ENCODE measurements at places on chromosomes 11 and 22. TPM values are rescaled to one million over a fixed set of nuclear protein-coding genes. Genes with fewer than 3 reads are reported as not detected.

GRCh38 chr11:47932544-47932943, 47.8 kb upstream of the PTPRJ start:
- no peaks in the 10 kb centered on the region for H3K36me3 ChIP-seq
- no peaks in the 10 kb centered on the region for H3K4me1 ChIP-seq
- H3K4me3 ChIP-seq = no peak overlapping the region
- H3K27ac ChIP-seq = no peak overlapping the region
- no peak for DNase-seq

GRCh38 chr11:61707574-61707973, 27.4 kb downstream of the DAGLA start:
- H3K4me3 ChIP-seq = no peak overlapping the region
- no peaks in the 10 kb centered on the region for H3K36me3 ChIP-seq
- H3K4me1 ChIP-seq = no peaks in the 10 kb centered on the region
- no peak for DNase-seq
- no peaks in the 10 kb centered on the region for H3K27me3 ChIP-seq
- H3K27ac ChIP-seq = no peak overlapping the region

- DNase-seq = no peak
- H3K36me3 ChIP-seq = no peaks in the 10 kb centered on the region
- H3K4me1 ChIP-seq = no peaks in the 10 kb centered on the region
- no peak overlapping the region for H3K27ac ChIP-seq
- H3K27me3 ChIP-seq = peaks cover 10% of the 10 kb centered on the region
Observed at GRCh38 chr11:134916421-134917213, 504.6 kb upstream of the B3GAT1 start.

DNA sequence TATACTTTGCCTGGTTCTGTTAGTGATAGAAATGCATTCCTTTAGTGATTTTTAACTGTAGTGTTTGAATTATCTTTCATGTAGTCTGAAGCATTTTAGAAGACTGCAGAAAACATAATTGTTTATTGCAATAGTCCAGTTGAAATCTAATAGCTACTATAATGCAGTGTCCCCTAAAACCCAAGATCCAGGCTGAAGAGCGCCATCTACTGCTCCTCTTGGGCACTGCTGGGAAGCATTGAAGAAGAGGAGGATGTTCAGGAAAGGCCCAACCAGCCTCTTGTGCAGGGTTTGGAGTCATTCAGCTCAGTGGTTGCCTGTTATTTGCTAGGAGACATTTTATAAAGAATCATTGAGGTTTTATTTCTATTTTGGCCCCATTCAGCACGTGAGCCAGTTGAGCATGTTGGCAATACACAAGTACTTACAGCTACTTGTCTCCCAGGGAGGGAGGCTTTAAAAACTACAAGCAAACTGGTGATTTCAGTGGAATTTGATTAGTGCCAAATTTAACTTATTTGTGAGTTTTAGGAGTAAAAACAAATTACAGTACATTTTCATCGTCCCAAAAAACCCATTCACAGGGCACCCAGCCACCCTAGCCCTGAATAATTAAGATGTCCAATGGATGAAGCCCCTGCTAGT, 74.9 kb upstream of the HORMAD2 start:
- H3K36me3 ChIP-seq = no peaks in the 10 kb centered on the region
- peak; percentile 75 for DNase-seq
- H3K4me3 ChIP-seq = no peak overlapping the region
- H3K4me1 ChIP-seq = no peaks in the 10 kb centered on the region
- no peak overlapping the region for H3K27ac ChIP-seq

DNA sequence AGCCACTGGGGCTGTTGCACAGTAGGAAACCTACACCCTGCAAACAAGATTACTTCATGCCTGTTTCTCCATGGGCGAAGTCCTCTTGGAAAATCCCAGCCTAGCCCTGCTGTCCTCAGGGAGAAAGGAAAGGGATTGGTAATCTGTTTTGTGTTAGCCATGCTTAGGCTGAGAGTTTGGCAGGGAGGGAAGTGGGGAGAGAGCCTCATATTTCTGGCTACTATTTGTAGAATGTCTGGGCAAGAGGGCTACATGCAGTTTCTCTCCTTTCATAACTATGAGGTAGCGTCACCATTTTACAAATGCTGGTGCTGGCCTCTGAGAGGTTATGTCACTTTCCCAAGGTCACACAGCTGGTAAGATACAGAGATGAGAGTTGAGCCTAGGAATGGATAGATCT, 737 bp upstream of the MFRP start:
- H3K4me3 ChIP-seq = no peak overlapping the region
- H3K27ac ChIP-seq = no peak overlapping the region
- no peak for DNase-seq
- H3K4me1 ChIP-seq = no peaks in the 10 kb centered on the region

Gene APOA5
- total RNA-seq = 20.3 TPM

DNA sequence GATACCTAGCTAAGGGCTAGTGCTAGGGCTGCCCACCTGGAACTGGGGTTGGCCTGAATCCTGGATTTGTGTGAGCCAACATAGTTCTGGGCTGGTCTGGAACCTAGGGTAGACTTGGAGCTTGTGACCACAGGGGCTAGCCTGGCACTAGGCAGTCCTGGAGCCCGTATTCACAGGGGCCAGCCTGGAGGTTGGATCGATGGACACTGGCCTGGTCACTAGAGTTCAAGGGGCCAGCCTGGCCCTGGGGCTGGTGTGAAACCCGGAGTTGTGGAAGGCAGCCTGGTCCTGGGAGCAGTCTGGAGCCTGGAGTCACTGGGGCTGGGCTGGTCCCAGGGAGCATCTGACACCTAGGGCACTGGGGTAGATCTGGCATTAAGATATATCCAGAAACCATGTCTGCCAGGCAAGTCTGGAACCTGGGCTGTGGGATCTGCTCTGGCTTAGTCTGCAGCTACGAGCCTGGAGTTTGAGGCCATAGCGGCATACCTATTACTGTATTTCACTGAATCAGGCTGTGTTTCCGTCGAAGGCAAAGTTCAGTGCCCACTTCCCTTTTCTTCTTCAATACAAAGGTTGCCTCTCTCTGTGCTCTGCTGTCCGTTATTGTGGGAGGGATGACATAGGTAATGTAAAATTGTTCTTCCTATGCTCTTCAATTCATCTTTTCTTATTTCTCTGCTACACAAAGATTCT, 9.1 kb upstream of the GLYATL1B start:
- no peak overlapping the region for H3K4me3 ChIP-seq
- H3K36me3 ChIP-seq = no peaks in the 10 kb centered on the region
- no peaks in the 10 kb centered on the region for H3K27me3 ChIP-seq
- H3K4me1 ChIP-seq = no peaks in the 10 kb centered on the region
- no peak for DNase-seq

- H3K27me3 ChIP-seq = peaks cover 9% of the 10 kb centered on the region
- H3K4me3 ChIP-seq = no peak overlapping the region
- no peaks in the 10 kb centered on the region for H3K36me3 ChIP-seq
- H3K4me1 ChIP-seq = peaks cover 8% of the 10 kb centered on the region
- no peak for DNase-seq
- H3K27ac ChIP-seq = no peak overlapping the region
Observed at GRCh38 chr11:72218251-72218745, 1.7 kb downstream of the FOLR2 start.

- peak overlapping the region; percentile 95 for H3K27ac ChIP-seq
- no peaks in the 10 kb centered on the region for H3K27me3 ChIP-seq
- peaks cover 16% of the 10 kb centered on the region for H3K4me1 ChIP-seq
- H3K36me3 ChIP-seq = no peaks in the 10 kb centered on the region
- peak overlapping the region; percentile 82 for H3K4me3 ChIP-seq
- DNase-seq = peak; percentile 78
Observed at GRCh38 chr11:62664405-62665074, 470 bp downstream of the C11orf98 start.

GRCh38 chr22:44199866-44200265, 19.1 kb downstream of the PARVG start:
- H3K4me3 ChIP-seq = no peak overlapping the region
- H3K27ac ChIP-seq = no peak overlapping the region
- peaks cover 11% of the 10 kb centered on the region for H3K4me1 ChIP-seq
- no peak for DNase-seq

- H3K4me1 ChIP-seq = no peaks in the 10 kb centered on the region
- H3K4me3 ChIP-seq = no peak overlapping the region
- H3K27me3 ChIP-seq = no peaks in the 10 kb centered on the region
- H3K36me3 ChIP-seq = no peaks in the 10 kb centered on the region
Observed at GRCh38 chr11:67647471-67647870, 3.1 kb downstream of the ACY3 start.

Gene MMP12
- 0.96 TPM for total RNA-seq

DNA sequence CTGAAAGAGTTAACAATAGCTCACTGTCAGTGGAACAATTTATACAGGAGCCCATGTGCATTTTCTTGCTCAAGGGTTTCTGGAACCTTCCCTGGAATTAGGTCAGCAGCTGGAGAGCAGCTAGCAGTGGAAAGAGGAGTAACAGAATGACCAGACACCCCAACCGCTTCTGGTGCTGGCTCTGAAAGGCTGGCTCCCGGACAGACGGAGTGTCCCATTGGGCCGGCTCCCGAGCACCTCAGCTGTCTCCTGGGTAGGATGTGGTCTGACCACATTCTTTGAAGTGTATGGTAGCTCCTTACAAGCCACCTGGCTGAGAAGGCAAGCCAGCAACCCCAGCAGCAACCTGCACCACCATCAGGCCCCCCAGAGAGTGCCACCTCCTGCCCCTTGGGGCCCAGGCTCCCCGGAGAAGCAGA, 44.7 kb downstream of the ABTB2 start:
- peaks cover 18% of the 10 kb centered on the region for H3K4me1 ChIP-seq
- no peaks in the 10 kb centered on the region for H3K27me3 ChIP-seq
- no peak for DNase-seq
- H3K27ac ChIP-seq = no peak overlapping the region
- no peak overlapping the region for H3K4me3 ChIP-seq

DNA sequence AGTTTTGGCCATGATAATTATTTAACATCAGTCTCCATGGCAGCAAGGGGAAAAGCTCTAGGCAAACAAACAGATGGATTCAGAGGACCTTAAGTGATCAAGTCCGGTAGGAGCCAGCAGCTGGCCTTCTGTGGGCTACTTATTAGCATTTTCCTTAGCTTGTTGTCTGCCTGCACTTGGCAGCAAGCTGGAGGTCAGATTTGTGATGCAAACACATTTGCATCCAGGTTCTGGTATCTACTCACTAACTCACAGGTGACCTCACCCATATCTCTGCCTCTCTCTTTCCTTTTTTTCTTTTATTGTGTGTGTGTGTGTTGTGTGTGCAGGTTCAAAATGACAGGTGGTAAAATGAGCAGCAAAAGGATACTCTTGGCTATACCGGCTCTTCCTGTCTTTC, 32.3 kb downstream of the ARHGAP42 start:
- H3K27ac ChIP-seq = peak overlapping the region; percentile 69
- DNase-seq = peak; percentile 26
- no peaks in the 10 kb centered on the region for H3K27me3 ChIP-seq
- H3K36me3 ChIP-seq = no peaks in the 10 kb centered on the region
- H3K4me3 ChIP-seq = no peak overlapping the region
- H3K4me1 ChIP-seq = peaks cover 11% of the 10 kb centered on the region

GRCh38 chr11:96275801-96276594, 67.0 kb downstream of the MAML2 start:
- H3K36me3 ChIP-seq = no peaks in the 10 kb centered on the region
- no peaks in the 10 kb centered on the region for H3K27me3 ChIP-seq
- H3K27ac ChIP-seq = peak overlapping the region; percentile 73
- peak; percentile 24 for DNase-seq

DNA sequence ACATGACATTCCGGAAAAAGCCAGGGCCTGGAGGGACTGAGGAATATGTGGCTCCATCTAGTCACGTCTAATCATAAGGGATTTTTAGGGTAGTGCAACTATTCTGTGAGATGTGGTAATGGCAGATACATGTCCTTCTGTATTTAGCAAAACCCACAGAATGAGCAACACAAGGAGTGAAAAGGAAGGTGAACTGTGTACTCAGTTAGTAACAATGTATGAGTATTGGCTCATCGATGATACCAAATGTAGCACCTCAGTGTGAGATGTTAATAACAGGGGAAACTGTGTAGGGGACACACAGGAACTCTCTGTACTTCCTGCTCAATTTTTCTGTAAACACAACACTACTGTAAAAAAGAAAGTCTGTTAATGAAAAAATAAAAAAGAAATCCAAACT, 42.0 kb upstream of the CARS1 start:
- no peaks in the 10 kb centered on the region for H3K36me3 ChIP-seq
- H3K4me1 ChIP-seq = no peaks in the 10 kb centered on the region
- no peak overlapping the region for H3K27ac ChIP-seq
- no peak for DNase-seq
- H3K27me3 ChIP-seq = no peaks in the 10 kb centered on the region

GRCh38 chr11:77198440-77198849, 70.4 kb downstream of the MYO7A start:
- no peaks in the 10 kb centered on the region for H3K36me3 ChIP-seq
- no peaks in the 10 kb centered on the region for H3K4me1 ChIP-seq
- no peak overlapping the region for H3K4me3 ChIP-seq
- no peak overlapping the region for H3K27ac ChIP-seq
- H3K27me3 ChIP-seq = no peaks in the 10 kb centered on the region
